ENCODE measurements at places on chromosomes 12 and 14.
A peak's percentile ranks its signal among the peaks of the same experiment; 100 is the strongest.

GRCh38 chr14:74867673-74868072, 8.3 kb downstream of the PROX2 start:
- DNase-seq, result peak; percentile 35

DNA sequence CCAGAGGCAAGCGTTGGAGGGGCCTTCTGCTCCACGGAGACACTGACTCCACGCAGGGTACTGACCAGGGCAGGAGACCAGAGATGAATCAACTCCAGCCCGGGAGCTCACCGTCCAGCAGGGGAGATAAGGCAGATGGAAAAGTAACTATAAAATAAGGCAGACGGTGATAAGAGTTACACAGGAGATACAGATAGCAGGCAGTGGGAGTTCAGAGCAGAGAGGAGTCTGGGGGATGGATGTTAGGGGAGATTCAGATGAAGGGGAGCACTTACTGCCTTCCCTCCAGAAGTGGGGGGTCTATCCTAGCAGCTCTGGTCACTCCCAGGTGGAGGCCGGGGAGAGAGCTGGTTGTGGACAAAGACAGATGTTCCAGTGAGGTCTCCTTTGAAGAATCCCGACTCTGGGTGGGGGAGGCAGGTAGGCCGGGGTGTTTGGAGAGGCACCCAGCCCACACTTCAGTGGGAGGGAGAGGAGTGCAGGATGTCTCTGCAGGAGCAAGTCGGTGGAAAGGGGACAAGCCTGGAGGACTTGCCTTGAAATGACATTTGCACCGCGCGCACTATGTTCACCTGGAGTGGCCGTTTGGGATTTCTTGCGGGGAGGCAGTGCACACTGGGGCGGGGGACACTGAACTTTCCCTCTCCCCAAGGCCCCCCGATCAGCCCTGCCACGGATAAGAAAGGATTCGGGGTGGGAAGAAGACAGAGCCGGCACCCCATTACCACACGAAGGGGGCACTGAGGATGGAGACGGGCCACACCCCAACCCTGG, 1.2 kb downstream of the PITPNM2 start:
- DNase-seq, result no peak

- no peak for DNase-seq
Observed at GRCh38 chr12:78580296-78580695, 284.3 kb upstream of the SYT1 start.

DNA sequence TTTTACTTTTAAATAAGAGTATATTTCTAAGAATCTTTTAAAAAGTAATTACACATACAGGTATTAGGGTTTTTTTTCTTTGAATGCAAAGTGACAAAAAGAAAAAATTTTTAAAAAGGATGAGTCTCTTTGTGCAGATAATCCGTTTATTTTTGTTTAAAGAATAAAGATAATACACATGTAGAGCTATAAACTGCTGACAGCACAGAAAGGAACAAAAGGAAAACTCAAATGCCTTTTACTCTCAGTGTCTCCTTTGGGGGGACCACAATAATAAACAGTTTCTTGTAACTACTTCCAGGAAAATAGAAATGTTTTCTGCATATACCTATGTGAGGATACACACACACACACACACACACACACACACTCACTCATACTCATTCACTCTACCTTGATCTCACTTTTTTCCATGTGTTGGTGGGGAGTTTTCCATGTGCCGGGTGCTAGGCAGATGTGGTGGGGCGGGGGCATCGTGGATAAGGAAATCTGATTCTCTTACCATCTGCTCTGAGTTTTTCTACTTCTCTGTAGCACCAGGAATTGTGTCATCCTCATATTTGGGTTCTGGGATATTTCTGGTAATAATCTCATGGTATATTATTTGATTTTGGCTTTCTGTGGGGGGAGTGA, 58.1 kb downstream of the KCTD10 start:
- DNase-seq, result no peak

DNA sequence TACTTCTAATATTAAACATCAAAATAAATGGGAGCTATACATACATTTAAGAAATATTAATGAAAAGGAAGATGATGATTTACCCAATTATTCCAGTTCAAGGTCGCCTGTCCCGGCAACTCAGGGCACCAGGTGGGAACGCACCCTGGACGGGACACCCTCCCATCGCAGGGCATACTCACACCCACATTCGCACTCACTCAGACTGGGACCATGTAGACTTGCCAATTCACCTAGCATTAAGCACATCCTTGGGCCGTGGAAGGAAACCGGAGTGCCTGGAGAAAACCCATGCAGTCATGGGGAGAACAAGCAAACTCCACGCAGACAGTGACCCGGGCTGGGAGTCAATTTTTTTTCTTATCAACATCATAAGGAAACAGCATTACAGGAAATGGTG, 474.9 kb downstream of the APAF1 start:
- no peak for DNase-seq

DNA sequence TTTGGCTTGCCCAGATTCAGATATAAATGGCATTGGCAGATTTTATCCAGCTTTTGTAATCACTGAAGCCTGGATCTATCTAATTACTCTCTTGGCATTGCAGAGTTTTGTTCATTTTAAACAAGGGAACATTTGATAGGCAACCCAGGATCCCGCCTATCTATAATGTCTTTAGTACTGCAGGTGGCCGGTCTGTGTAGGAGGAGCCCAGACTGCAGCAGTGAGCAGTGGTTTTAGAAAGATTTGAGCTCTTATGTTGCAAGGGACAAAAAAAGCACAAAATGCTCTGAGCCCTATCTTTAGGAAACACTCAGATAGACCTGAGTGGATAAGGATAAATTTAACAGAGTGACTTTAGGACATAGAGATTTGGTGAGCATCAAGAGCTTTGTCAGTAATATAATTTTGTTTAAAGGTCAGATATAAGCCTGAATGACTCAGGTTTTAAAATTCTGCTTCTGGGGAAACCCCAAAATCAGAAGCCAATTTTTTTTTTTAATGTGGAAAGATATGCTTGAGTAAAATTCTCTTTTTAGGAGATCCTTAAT, 165.5 kb downstream of the SLC5A8 start:
- no peak for DNase-seq

- DNase-seq, result no peak
Observed at GRCh38 chr14:37819155-37820015, 224.0 kb downstream of the TTC6 start.
